Ureter (tissue), 1 donor: ENCODE measurements at places on chromosomes 3 and 15.
A peak's percentile ranks its signal among the peaks of the same experiment; 100 is the strongest.

DNA sequence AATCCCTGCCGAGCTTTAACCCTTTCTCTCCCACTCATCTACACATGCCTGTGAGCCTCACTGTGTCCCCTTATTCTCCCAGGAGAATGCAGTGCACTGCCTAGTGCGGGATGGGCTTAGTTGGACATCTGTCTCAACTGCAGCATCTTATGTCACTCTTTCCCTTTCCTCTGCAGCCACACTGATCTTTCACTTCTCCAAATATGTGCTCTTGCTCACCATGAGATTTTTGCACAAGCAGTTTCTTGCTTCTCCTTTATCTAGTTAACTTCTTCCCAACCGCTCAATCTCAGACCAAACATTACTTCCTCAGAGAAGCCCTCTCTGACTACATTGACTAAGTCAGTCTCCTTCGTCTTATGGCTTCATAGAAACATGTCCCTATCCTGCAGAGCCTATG lies 292.3 kb downstream of the KBTBD8 start:
- no peak for DNase-seq

- DNase-seq = peak; percentile 78
Measured at GRCh38 chr15:68543165-68544008, 35.4 kb upstream of the CORO2B start.

GRCh38 chr15:36960179-36960946 lies 140.0 kb downstream of the MEIS2 start:
- DNase-seq = no peak

DNA sequence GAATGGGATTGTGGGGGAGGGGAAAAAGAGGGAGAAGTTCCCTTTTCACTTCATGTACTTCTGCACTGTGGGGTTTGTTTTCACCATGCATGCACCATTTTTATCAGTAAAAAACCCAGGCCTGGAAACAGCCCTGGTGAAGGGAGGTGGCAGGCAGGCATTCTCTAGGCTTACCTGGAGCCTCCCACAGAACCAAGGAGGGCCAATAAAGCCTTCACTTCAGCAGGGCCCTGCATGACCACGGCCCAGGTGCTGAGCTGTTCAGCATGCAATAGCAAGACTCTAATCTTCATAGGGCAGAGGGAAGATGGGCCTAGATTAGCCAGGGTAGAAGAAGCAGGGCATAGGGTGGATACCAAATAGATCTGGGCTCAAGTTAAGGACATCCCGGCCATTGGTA lies 49.6 kb downstream of the SCN5A start:
- no peak for DNase-seq

DNA sequence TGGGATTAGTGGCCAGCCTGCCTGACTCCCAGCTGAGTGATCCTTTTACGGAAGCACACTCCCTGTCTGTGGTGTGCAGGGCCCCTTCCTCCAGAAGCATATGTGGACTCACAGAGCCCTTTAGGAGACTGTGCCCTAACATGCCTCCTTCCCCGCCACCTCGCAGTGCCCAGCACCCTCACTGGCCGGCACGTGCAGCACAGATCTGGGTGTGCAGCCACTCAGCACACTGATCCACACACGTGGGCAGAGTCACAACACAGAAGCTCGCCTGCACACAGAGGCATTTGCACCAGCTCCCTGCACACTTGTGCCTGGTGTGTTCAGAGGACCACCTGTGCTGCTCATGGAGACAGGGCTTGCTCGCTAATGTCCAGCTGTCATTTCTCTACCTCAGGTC lies 23.6 kb upstream of the CSPG4 start:
- no peak for DNase-seq
